Activated CD4-positive, alpha-beta T cell treated with anti-CD3 and anti-CD28 coated beads for 1 hour (primary cell): ENCODE measurements at places on chromosomes 1 and 21.

GRCh38 chr1:114340892-114341291 is 170.1 kb downstream of the TRIM33 start:
- DNase-seq, result no peak

DNA sequence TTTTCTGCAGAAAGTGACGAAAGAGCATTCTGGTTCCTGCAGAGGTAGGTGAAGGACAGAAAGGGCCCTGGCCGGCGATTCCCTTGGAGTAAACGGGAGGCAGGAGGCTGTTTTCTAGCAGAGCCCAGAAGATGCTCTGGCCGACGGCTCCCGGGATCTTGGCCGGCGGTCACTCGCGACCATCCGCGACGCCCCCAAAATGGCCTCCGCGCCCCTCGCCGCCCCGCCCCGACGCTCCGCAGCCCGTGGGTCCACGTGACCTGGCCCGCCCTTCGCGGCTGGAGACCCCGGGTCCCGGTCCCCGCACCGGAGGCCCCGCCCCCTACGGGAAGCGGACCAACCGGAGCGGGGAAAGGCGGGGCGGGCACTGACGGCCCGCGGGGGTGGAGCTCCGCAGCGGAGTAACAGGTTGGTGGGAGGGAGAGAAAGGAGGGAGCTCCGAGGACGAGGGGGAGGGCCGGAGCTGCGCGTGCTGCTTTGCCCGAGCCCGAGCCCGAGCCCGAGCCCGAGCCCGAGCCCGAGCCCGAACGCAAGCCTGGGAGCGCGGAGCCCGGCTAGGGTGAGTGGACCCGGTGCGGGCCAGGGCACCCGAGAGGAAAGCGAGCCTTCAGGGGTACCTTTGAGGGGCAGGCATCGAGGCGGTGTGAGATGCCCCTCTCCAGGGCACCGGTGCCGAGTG is at the start of gene CGN:
CGN (plus strand) TSS at position 431 of the 679 bp plus-strand sequence. CDS start 7,133 bp downstream, outside the sequence.
- DNase-seq, result peak; percentile 77

DNA sequence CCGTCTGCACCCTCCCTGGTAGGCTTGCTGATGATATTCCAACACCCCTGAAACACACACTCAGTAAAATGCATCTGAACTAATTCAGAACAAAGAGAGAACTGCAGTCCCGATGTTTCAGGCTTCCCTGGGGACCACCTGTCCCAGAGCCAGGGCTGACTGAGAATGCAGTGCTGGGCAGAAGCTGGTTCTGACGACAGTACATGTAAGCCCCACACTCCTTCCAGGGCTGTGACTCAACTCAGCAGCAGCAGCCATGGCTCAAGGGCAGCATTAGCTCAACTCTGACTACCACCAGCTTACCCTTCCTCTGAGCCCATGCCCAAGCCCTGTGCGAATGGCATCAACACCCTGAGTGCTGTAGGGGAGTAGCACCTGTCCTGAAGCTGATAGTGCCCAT is 56.4 kb upstream of the SIPA1L2 start:
- no peak for DNase-seq

DNA sequence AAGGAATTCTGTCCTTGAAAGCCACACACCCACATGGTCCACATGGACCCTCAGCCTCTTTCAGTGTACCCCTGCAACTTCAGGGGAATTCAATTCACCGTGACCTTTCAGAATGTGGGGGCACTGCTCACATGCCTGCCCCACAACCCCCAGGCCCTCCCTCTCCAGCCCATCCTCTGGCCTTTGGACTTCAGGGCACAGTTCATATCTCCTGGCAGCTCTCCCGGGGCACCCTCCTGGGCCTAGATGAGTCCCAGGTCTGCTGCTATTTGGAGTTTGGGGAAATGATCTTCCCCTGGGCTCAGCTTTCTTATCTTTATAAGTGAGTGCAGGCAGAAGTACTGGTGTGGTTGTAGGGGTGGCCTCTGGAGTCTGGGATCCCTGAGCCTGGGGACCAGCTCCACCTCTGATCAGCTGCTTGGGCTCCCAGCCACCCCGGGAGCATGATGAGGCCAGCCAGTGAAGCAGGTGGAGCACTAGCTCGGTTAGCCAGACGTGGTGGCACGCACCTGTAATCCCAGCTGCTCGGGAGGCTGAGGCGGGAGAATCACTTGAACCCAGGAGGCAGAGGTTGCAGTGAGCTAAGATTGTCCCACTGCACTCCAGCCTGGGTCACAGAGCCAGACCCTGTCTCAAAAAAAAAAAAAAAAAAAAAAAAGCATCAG is 15.8 kb downstream of the C1orf167 start:
- no peak for DNase-seq

DNA sequence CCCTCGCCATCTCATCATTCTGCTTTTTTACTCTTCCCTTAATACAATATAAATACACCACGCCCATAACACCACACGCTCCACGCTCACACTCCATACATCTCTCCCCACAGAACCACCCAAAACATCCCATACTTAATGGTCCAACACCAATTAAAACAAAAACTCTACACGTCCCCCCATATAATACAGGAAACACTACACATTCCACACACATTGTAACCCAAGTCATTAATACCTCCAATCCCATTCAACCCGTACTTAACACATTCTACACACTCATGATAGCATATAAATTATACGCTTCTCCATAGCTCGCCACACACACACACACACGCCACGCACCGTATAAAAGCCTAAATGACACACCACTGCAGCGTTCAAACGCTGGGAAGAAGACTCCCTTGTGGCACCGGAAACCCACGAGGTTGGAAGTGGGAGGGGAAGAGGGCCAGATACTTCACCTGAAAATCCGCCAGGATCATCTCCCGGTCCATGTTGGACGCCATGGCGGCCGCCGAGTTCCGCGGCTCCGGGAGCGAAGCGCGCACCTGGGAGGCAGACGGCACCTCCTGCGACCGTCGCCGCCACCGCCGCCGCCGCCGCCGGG is 659 bp downstream of the FAF1 start:
- DNase-seq, result no peak

- no peak for DNase-seq
Observed at GRCh38 chr1:111867868-111868440, 112.3 kb downstream of the DDX20 start.

GRCh38 chr1:15510611-15511405 is 13.2 kb downstream of the CASP9 start:
- no peak for DNase-seq

DNA sequence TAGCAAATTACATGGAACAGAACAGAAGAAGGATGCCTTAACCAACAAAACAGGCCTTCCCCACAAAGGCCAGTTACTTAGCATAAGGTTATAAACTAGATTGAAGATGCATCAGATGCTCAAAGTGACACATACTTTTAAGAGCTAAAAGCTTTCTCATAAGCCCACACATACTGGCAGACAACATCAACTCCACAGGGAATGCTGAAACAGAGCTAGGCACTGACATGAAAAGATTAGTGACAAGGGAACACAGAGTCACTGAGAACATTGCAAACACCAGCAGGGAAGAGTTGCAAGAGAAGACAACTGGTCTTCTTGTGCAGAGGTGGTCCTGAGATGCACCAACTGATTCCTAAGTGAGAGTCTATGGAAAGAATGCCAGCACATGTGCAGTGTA is 6.9 kb downstream of the TTC13 start:
- DNase-seq, result no peak

- no peak for DNase-seq
Observed at GRCh38 chr1:49526672-49527071, 497.1 kb downstream of the AGBL4 start.

DNA sequence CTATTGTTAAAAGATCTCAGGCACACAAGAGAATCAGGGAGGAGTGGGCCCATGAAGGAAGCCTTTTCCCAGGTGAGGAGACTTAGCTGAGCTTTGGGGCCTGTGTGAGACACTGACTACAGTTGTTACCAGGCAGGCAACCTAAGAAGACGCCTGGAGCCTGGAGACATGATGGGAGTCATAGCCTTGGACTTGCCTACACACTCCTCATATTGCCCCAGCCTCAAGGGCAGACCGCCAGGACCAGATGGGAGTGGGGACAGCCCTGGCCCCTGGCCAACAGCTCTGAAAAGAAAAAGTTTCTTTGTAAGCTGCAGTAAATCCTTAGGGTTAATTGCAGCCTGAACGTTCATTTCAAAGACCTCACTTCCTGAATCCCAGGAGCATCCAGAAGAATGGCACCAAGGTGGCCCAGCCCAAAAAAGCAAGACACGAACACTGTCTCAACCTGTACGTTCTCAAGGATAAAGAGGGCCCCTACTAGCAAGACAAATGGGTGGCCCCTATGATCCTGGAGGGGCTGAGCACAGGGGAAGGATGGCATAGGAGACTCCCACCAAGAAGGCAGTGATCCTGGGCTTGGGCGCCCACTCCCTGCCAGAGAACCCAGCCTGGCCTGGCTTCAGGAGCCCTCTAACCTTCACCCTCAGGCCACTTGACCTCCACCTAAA is 33.2 kb upstream of the BTG2 start:
- no peak for DNase-seq

- no peak for DNase-seq
Observed at GRCh38 chr1:219824338-219824737, 104.0 kb downstream of the SLC30A10 start.

- no peak for DNase-seq
Observed at GRCh38 chr1:54323921-54324250, 82.3 kb downstream of the SSBP3 start.

DNA sequence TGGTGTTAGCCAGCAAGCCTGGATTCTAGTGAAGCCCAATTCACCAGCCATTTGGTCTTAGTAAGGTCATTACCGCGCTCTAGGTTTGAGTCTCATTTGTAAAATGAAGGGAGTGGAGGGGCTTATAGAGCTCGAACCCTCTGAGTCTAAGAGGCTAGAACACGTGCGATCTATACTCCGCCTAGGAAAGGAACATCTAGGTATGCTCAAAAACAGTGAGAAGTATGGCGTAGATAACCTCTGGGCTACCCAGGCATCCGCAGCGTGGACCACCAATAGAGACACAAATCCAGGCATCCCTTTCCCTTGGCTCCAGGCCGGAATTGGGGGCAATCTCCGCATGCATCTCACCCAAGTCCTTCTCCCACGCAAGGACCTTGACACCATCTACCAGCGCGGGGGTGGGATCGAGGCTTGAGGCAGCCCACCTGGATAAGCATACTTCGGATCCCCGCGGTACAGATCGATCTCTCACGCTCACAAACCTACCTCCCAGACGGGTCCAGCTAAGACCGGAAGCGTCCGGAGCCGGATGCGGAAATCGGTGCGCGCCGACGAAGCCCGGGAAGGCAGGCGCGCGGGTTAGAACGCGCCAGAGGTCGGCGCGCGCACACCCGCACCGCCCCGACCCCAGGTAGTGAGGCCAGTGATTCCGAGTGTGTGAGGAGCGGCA is at the start of gene METTL25B:
METTL25B (plus strand) TSS at position 544 of the 673 bp plus-strand sequence. CDS start 636 bp downstream, outside the sequence.
- no peak for DNase-seq

DNA sequence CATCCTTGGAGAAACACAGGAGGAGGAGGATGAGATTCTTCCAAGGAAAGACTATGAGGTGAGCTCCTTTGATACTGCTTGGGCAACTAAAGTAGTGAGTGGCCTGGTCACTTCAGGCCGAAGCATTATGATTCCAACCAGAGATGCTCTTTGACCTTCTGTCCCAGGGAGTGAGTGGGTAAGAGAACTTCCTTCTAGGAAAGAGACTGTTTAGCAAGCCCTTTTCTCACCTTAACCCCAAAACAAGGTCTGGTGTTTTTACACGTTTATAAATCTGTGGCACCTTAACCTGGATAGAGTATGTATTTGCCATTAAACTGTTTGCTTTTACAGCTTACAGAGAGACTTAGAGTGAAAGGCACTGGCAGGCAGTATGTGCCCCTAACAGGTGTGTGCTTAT is 1.1 kb downstream of the CLCN6 start:
- DNase-seq, result no peak

DNA sequence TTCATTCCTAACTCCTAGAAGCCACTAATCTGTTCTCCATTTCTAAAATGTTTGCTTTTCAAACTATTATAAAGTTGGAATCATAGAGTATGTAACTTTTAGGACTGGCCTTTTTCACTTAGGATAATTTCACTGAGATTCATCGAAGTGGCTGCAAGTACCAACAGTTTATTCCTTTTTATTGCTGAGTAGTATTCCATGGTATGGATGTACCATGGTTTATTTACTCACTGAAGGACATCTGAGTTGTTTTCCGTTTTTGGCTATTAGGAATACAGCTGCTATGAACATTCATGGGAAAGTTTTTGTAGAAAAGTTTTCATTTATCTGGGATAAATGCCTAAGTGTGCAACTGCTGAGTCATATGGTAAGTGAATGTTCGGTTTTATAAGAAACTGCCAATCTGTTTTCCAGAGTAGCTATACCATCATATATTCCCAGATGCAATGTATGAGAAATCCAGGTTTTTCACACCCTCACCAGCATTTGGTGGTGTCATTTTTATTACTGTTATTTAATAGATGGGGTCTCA is 66.3 kb downstream of the SLC27A3 start:
- no peak for DNase-seq

DNA sequence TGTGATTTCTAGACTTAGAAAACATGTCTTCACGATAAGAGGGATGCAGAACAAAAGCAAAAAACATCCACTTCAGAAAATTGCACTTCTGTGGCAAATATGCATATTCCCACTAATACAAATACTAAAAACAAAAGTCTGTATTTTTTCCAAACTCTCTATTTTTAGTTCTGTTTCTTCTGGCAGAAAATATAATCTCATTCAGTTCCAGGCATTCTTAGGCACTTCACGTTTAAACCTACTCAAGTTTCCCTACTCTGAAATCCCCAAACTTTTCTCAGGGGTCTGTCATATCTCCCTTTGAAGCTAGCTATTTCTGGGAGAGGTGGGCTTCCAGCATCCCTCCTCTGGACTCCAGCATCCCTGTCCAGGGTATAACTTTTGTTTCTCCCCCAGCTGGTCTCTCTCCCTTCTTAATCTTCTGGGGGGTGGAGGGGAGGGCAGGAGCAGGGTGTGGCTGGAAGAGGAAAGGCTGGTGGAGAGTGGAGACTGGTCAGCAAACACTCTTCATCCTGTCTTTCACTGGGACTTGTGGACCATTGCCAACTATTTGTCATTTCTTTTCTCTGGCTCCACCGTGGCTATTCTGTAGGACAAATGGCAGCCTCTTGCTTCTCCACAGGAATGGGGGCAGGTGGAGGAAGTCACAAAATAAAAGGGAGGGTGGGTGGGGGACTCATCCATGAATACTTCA is 19.6 kb upstream of the NCF2 start:
- no peak for DNase-seq

- no peak for DNase-seq
Observed at GRCh38 chr1:33280091-33280661, 23.9 kb downstream of the ZNF362 start.

GRCh38 chr1:28173151-28173979 is 3.1 kb downstream of the PTAFR start:
- no peak for DNase-seq

- no peak for DNase-seq
Observed at GRCh38 chr1:20705203-20705755, 12.5 kb downstream of the KIF17 start.

DNA sequence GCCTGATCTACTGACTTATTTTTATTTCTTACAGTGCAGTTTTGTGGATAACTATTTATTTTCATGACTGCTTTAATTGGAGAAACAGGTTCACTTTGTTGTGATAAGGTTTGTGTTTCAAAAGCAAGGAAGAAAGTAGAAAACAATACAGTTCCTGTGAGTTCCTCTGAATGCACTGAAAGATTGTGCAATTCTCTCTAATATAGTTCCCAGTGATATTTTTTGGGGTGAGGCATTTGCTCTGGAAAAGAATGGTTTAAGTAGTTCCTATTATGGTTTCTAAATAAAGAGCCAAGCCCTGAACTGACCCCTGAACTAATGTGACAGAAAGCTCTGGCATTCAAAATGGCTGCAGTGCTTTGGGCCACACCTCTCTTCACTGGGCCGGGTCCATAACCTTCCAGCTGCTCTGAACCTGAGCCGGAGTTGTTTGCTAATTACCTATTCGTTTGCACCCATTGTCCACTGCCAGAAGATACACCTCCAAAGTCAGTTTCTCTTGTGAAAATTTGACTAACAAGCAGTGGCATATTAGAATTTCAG is 56.6 kb upstream of the VTCN1 start:
- DNase-seq, result no peak

GRCh38 chr1:152026895-152027294 is 9.9 kb downstream of the S100A11 start:
- DNase-seq, result no peak
